ENCODE measurements at places on chromosomes 12 and 14. TPM values are rescaled to one million over a fixed set of nuclear protein-coding genes. Genes with fewer than 3 reads are reported as not detected.

CAPS2 gene
- total RNA-seq: under 0.01 TPM

ADGRD1 gene
- 0.17 TPM for total RNA-seq

DLK1 gene
- total RNA-seq: not detected

MGAT4C gene
- not detected for total RNA-seq

WNT1 gene
- total RNA-seq: not detected

LIN7A gene
- 0.19 TPM for total RNA-seq

TRHDE gene
- total RNA-seq: 0.51 TPM

PIK3C2G gene
- total RNA-seq: 1.0 TPM

DTX1 gene
- 1.7 TPM for total RNA-seq

CMKLR1 gene
- total RNA-seq: 0.19 TPM

AKAP5 gene
- 0.68 TPM for total RNA-seq

IFNG-AS1 gene
- total RNA-seq: not detected

TAS2R19 gene
- 4.0 TPM for total RNA-seq

ZNF385A gene
- 2.2 TPM for total RNA-seq

TAS2R13 gene
- 1.0 TPM for total RNA-seq

JPH4 gene
- total RNA-seq: not detected

POLR3B gene
- 7.8 TPM for total RNA-seq

GYS2 gene
- total RNA-seq: not detected

NGB gene
- total RNA-seq: not detected

ALDH6A1 gene
- total RNA-seq: 27.9 TPM

TULP3 gene
- total RNA-seq: 24.0 TPM

CCDC175 gene
- total RNA-seq: not detected

SIX6 gene
- not detected for total RNA-seq

RFX4 gene
- total RNA-seq: not detected

PPP2R5E gene
- 14.3 TPM for total RNA-seq

VRTN gene
- not detected for total RNA-seq

PKP2 gene
- total RNA-seq: 1.2 TPM

TMEM30B gene
- 0.34 TPM for total RNA-seq

CLEC14A gene
- 344 TPM for total RNA-seq

OR4E1 gene
- total RNA-seq: not detected

ZFYVE21 gene
- 138 TPM for total RNA-seq

MYO1H gene
- total RNA-seq: not detected

DCAF5 gene
- total RNA-seq: 13.6 TPM

ZDHHC22 gene
- total RNA-seq: not detected
